ENCODE measurements at places on chromosomes 4 and X. TPM values are rescaled to one million over a fixed set of nuclear protein-coding genes. Genes with fewer than 3 reads are reported as not detected.

- DNase-seq, result no peak
Measured at GRCh38 chrX:34371754-34372153, 239.6 kb upstream of the FAM47A start.

DNA sequence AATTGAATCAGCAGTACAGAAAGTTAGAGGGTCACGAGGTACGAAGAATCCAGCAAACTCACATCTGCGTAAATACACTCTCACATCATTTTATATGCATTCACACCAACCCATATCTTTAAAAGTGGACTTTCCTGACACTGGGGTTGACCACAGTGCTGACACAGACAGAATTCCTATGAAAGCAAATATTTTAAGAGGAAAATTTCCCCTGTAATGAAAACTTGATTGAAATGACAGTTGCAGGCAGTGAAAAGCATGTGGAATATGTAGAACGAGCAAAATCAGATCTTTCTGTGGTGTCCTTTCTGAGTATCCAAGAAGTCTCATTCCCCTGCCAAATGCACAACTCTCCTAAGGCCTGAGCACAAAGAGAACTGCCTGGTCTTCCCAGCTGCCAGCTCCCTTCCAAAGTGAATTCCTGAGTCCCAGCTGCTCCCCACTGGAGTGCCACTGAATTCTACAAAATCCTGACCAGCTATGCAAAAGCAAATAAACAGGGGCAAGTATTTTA, 50.5 kb upstream of the FAM9C start:
- no peak for DNase-seq

DNA sequence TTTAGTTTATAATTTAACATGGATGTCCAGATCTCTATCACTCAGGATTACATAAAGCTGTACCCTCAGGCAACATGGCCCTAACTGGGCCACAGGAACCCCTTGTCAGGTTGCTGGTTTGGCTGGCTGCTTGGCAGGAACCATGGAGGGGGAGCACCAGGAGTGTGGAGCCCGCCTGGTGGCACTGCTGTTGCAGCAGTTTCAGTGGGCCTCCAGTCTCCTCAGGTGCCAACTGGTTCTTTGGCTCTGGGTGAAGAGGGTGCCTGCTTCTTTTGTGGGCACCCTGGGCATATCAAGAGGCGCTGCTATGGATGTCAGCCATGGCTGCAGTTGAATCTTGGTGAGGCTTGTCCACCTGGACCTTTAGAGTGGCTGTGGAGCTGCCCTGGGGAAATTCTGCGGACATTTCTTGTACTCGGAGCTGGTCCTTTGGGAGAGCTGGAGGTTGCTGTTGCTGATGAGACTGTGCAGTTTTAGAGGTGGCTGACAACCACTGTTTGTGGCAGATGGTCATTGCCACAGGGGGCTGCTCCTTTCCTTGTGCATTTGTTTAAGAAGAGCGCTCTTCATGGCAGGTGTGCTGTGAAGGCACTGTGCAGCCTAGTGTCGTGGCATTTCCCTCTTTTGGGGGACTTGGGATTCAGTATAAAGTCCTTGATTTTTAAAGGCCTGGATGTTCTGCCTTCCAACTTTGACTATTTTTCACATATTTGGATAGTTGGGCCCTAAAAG, 10.3 kb upstream of the SMIM14 start:
- no peak for DNase-seq

DNA sequence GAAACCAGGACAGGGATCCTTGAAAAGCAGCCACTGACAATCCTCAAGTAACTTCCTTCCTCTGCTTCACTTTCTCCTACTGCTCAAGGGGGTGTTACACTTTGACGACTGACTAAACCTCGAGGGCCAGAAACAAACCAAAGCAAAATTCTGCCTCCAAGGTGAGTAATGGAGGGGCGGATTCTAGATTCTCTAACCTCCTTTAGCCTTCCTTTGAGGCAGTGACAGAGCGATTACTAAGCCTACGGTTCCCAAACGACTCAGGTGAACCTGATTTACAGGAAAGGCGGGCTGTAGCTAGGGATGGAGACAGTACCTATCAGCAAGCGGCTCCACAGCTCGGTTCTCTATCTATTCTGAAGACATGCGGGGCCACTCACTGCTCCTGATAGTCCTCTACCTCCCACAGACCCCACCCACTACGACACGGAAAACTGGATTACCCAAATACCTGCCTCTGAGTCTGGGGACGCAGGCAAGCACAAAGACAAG, 487 bp downstream of the TBCK start:
- DNase-seq, result no peak

F11 gene
- total RNA-seq, result not detected

GRCh38 chr4:182554736-182555135, 311.5 kb downstream of the TENM3 start:
- DNase-seq, result no peak

HMGN5 gene
- 1.8 TPM for total RNA-seq

PNMA3 gene
- total RNA-seq, result 0.10 TPM

RNF150 gene
- total RNA-seq, result 3.2 TPM

GASK1B gene
- total RNA-seq, result 5.3 TPM

DNA sequence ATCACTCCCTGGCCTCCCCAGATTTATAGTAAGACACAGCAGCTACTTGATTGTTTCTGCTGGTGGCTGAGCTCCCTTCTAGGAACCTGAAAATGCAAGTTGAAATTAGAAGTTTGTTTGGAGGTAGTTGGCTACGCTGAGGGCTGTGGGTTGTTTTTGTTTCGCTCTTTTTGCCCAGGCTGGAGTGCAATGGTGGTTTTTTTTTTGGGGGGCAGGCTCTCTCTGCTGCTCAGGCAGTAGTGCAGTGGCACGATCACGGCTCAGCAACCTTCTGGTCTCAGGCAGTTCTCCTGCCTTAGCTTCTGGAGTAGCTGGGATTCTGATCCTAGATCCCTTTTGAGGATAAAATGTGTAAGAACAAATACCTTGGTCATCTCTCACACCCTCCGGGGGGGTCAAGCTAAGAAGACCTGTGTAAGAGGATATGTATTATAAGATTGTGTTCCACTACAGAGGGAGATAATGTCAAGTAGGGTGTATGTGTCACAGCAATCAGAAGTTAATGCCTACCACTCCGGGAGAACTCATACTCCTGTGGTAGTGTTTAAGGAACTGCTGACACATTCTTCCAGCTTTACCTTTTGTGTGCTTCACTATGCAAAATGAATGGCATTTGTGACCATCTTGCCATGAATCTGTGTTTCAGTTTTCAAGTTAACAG, 9.7 kb downstream of the JADE1 start:
- DNase-seq, result no peak

DNA sequence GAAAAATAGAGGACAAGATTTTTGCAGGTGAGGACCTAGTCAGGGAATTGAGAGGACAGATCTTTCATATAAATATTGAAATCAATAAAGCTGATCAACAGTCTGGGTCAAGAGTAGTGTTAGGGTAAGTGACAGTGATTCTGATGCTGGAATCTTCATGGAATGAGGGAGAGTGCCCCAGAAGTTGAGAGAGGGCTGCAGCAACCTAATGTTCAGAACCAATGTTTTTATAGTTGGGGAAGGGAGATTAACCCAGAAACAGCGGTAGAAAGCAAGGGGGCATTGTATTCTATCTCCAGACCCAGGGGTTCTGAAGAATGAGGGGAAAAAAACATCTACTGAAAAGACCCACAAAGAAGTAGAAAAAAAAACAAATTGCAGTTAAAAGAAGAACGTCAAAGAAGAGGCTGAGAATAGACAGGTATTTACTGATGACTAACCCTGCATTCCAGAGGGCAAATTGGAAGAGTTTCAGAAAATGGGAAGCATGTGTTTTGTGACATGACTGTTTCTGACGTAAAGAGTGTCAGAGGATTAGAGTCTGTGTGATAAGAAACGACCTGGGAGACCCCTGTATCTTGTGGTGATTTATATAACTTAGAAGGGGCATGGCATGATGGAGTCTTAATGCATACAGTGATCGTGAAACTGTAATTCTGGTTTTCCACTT, 819.6 kb upstream of the EPHA5 start:
- no peak for DNase-seq

ANXA3 gene
- 14.0 TPM for total RNA-seq

GLUD2 gene
- 0.28 TPM for total RNA-seq

- DNase-seq, result no peak
Measured at GRCh38 chr4:77854431-77855111, 8.1 kb upstream of the MRPL1 start.
